ENCODE measurements at places on chromosomes 1 and 21.

GRCh38 chr1:74593887-74594866, 79.4 kb downstream of the ERICH3 start:
- DNase-seq: no peak

- DNase-seq: no peak
These were observed 838 bp upstream of the IBA57 start for GRCh38 chr1:228164561-228165371.

GRCh38 chr1:76727520-76727919, 139.8 kb upstream of the ST6GALNAC5 start:
- no peak for DNase-seq

- DNase-seq: no peak
These were observed at the start of gene RGS16 for GRCh38 chr1:182604175-182605164. Gene RGS16 (minus strand): TSS chr1:182604389. CDS start chr1:182604259, 130 bp downstream.

DNA sequence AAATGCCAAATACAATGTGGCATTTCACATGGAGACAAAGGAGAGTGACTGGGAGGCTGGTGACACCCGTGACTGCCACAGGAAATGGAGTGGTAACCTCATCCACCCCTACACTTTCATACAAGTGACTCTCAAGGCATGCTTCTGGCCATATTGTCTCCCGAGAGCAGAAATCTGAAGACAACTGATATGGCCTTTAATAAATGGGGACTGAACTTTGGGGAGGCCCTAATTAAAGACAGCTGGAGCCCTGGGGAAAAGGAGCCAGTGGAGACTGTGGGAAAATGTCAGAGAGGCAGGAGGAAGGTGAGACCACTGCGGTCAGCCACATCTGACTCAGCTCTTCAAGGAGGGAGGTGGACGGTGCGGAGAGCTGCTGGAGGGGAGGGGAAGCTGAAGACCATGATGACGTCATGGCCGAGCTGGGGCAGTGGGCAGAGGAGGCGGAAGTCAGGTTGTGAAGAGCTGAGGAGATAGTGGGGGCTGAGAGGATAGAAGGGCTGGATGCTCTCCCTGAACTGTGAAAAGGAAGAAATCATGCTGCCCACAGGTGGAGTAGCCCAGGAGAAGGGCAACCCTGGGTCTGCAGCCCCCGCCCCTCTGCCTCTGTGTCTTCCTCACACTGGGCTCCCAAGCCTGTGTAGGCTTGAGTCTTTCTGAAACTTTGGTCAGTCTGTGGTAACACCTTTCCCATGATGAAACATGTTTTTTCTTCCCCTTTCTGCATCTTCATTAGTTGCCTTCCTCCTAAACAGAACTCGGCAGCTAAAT, 14.0 kb upstream of the NCF2 start:
- no peak for DNase-seq

- no peak for DNase-seq
These were observed 1.4 kb downstream of the EFNA4 start for GRCh38 chr1:155064832-155065429.

All from iPS DF 6.9 (cell line).